ENCODE measurements at places on chromosomes 5 and 9.

DNA sequence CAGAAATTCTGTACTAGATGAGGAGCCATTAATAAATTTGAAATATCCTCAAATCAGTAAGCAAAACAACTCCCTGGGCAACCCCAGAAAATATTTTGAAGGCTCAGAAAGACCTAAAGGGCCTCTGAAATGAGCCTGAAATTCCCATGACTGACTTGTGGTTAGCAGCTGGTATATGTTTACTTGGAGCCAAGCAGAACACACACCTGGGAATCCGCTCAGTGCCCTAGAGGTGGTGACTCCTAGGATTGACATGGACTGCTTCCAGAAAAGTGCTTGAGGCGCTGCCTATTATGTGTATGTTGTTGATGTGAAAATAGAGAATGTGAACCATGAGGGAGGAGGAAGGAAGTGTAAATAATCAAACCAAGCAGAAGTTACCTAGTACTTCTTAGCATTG lies 14.7 kb downstream of the RFK start:
- DNase-seq, result no peak

DNA sequence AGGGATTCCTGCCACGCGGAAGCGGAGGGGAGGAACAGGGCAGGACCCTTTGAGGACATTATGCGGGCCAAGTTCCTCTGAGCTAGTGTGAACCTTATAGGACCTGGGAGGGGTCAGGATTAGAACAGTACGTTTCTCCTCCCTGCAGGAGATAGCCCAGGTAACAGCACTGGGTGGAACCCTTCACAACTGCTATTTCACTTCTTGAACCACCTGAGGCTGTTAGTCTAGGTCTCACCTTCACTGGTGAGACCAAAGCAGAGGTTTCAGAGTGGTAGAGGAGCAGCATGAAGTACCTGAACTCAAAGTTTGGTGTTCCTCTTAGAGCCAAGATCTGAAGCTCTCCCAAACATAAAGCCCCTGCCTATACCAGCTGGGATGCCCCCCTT lies 832 bp downstream of the EIF4EBP3 start:
- no peak for DNase-seq

DNA sequence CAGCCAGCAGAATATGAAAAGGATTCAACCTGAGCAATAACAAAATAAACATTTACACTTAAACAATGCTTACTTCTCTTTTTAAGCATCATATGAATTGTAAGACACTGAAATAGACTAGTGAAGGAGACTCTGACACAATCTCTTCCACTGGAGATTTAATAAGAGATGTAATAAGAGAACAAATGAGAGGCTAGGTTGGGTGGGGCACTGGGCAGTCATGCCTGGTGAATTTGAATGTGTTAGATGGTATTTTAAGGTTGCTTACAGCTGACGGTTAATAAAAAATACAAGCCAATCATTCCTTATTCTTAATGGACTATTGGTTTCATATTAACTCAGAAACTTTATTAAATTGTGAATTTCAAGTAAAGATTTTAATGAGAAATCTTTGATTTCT lies 105.9 kb upstream of the TARS1 start:
- no peak for DNase-seq

DNA sequence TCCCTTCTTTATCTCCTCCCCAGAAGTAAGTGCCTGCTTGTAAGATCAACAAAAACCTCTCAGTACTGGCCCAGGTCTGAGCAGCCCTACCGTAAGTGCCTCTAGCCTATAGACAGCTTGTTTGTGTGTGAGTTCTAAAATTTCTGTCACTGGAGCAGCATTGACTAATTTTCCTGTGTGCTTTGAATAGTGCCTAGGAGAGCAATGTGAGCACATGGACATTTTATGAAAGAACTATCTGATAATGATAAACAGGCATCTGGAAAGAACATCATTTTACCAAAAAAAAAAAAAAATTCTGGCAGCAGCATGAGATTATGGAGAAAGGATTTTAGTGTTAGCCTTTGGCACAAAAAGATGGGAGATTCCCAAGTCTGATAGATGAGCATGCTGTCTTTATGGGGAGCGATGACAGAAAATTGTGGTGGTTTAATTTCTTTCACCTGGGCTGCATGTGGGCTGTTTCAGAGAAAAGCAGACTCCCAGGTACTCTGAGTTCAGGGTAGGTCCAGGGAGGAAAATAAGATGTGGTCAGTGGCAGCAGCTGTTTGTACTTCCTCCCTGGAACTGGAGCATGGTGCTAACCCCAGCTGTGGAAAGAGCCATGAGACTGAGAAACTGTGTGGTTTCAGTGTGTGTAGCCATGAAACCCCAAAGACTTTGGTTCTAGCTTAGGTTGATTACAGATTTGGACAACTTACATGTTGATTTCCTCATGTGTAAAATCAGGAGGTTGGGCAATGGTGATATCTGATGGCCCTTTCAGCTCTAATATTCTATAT lies 419.9 kb downstream of the NTRK2 start:
- DNase-seq, result no peak

Data from progenitor cell of endocrine pancreas (in vitro differentiated cells).